ENCODE measurements at places on chromosomes 5 and 9. TPM values are rescaled to one million over a fixed set of nuclear protein-coding genes. Genes with fewer than 3 reads are reported as not detected.
A peak's percentile ranks its signal among the peaks of the same experiment; 100 is the strongest.

DNA sequence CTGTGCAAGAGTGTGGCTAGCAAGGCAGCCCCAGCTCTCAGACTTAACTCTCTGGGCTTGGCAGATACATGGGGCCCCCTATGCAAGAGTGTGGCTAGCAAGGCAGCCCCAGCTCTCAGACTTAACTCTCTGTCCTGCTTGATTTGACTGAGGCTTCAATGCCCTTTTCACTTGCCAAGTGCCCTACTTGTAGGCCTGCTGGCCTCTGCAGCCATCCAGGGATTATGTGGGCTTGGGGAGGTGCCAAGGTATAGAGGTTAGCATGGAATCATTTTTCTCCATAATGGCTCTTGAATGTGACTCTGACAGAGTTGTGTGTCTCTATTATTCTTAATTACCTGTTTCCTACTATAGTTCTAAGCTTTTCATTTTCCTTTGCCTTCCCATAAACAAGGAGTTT is 115.5 kb upstream of the RUSC2 start:
- DNase-seq: no peak

Gene GABRB2
- total RNA-seq: 0.78 TPM

- DNase-seq: no peak
These were observed 111.6 kb downstream of the WNK2 start for GRCh38 chr9:93295456-93296076.

GRCh38 chr5:163409384-163409783 is 28.0 kb upstream of the CCNG1 start:
- DNase-seq: no peak

GRCh38 chr5:172887692-172888091 is 53.6 kb downstream of the ERGIC1 start:
- peak; percentile 68 for DNase-seq

Gene C5orf24
- total RNA-seq: 75.4 TPM

- DNase-seq: no peak
These were observed 156.4 kb downstream of the DAB2IP start for GRCh38 chr9:121807823-121808278.

DNA sequence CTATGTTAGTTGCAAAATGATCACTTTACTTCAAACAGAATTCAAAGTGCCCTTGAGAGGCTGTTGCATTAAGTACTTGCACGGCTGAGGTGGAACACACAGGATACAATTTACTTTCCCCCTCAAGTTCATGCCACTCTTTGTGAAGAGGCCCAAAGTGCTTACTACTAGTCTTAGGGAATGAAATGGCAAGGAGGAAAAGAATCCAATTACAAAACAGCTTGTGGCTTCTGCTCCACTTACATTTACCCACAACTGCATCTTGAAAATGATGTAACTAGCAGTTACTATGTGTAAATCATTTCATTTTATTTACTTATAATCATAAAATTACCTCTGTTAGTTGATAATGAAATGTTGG is 14.6 kb downstream of the FOXD1 start:
- no peak for DNase-seq

DNA sequence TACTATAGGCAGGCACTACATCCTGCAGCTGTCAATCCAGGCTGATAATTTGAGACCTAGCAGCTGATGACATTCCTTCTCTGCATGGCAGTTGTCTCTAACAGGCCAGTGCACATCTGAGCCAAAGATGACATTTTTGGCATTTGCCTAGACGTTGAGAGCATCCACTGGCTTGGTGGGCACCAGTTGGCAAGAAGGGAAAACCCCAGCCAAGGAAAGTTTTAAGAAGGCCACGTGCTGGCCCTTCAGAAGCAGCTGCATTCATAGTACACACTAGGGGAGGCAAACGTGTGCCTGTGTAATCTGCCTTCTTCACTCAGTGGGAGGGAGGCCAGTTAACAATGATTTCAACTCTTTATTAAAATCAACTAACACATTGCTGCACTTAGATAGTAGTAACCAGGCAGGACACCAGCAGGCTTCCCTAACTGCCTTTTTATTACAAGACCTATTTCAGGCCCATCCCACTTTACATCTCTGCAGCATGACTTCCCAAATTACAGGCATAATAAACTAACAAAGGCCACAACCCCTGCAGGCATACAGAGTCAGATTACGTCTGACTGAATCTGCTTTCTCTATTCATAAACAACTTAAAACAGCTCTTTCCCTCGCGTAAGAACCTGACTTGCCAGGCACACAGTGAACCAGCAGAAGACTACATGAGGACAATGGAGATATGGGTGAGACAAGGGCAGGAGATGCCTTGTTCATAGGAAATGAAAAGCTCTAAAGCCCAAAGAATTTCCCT is 576.3 kb downstream of the PDE4D start:
- no peak for DNase-seq

GRCh38 chr5:14226149-14226548 is 83.0 kb downstream of the TRIO start:
- no peak for DNase-seq

DNA sequence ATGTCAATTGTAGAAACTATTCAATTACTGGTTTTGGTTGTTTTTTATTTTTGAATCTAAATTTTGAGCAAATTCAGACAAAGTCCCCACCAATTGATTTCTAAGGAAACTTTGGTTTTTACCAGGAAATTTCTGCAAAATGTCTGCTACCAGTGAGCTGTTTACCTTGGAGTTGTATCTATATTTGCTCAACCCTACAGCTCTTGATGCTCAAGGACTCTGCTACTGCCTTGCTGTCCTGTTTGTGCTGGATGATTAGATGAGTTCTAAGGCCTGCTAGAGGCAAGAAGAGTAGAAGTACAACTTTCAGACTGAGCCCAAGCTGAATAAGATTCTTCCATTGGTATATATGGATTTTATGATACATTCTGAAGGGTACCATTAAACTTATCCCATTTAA is 42.6 kb upstream of the KIF2A start:
- no peak for DNase-seq

- DNase-seq: no peak
These were observed 184.8 kb downstream of the PBX3 start for GRCh38 chr9:125932012-125932411.

Gene LCNL1
- total RNA-seq: 5.5 TPM

GRCh38 chr5:172821340-172821985 is 12.6 kb upstream of the ERGIC1 start:
- no peak for DNase-seq

DNA sequence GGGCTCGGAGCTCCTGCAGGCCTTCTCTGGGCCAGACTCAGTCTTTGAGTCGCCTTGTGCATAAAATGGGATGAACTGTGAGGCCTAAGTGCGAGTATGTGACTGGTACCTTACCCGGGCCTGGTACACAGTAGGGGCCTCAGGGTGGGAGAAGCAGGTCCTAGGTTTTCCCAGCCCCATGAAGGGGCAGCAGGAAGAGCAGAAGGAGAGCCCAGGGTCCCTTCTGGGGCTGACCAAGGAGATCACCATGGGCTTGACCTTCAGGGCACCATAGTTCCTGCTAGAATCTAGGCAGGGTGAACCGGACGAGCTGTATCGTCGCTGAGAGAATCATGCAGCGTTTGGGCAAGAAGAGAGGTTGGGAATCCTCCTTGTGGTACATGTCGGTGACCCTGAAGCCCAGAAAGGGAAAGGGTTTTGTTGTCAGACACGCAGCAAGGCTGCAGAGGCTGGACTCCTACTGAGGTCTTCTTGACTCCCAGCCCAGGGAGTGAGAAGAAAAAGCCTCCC is 373 bp upstream of the PHYKPL start:
- DNase-seq: no peak

Gene TSPAN17
- 51.1 TPM for total RNA-seq

Gene PDCD1LG2
- total RNA-seq: not detected

GRCh38 chr5:159730285-159730684 is 186.0 kb upstream of the ADRA1B start:
- no peak for DNase-seq

- no peak for DNase-seq
These were observed 715.5 kb downstream of the TLR4 start for GRCh38 chr9:118419676-118420075.

DNA sequence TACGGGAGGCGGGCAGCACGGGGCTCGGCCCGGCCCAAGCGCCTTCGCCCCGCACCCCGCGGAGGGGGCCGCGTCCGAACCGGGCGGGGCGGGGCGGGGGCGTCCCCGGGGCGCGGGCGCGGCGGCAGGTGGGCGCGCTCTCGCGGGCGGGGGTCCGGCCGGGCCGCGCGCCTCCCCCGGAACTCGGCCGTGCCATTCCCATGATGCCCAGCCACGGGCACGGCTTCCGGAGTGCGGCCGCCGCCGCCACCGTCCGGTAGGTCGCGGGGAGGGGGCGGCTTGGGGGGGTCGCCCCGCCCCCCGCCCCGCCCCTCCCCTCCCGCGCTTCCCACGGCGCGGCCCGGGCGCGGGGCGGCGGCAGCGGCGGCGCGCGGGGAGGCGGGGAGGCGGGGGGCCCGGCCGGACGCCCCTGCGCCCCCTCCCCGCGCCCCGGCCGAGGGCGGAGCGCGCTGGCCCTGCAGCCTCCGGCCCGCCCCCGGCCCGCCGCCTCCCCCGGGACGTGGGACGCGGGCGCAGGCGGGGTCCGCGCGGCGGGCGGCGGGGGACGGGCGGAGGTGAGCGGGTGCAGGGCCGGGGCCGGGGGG is at the start of gene PPP1R26:
PPP1R26 (plus strand) TSS at position 314 of the 584 bp plus-strand sequence. CDS start 4,729 bp downstream, outside the sequence.
- no peak for DNase-seq

GRCh38 chr5:22780756-22781155 is 72.4 kb downstream of the CDH12 start:
- no peak for DNase-seq

DNA sequence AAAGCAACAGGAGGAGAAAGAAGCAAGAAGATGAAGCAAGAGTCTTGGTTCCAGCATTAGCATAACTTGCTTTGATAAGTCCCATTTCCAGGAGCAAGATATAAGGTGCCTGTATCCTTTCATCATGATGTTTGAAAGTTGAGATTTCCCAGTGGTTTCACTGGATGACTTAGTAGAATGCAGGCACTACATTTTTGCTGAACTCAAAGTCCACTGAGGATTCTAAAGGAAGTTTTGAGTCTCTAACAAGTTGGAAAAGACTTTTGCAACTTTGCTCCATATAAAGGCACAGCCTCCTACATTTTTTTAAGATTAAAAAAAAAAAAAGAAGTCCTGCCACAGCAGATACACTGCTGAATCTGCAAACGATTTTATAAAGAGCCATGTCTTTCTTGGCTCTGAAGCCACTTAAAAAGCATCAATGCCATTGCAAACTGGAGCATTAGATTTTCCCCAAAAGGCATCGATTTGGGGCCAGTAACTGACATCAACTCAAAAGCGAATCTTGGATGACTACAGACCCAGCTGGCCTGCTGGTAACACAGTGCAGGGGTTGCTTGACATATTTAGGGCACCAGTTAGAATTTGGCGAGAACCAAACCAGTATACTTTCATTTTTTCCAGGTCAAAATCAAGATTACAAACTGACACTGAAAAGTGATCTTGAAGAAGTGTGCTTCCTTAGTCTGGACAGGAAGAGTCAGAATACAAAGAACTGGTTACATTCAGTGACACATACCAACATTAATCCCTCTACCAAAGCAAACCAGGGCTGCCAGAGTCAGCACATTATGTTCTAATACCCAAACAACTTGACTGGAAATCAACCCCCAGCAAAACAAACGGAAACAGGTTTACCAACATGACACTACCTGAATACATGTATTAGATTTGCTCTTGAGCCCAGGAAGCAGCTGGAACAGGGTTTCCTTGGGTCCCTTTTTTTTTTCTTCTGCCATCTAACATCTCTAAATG is 39.1 kb upstream of the KCNV2 start:
- no peak for DNase-seq

GRCh38 chr9:2193552-2193951 is 178.4 kb downstream of the SMARCA2 start:
- DNase-seq: no peak

- DNase-seq: no peak
These were observed 160.9 kb downstream of the CEP120 start for GRCh38 chr5:123262216-123262823.

GRCh38 chr5:131258733-131259132 is 5.1 kb upstream of the CDC42SE2 start:
- no peak for DNase-seq

Gene C5orf52
- total RNA-seq: not detected

Gene LRRC26
- total RNA-seq: not detected

GRCh38 chr5:173454736-173455598 is 126.8 kb upstream of the STC2 start:
- DNase-seq: no peak

DNA sequence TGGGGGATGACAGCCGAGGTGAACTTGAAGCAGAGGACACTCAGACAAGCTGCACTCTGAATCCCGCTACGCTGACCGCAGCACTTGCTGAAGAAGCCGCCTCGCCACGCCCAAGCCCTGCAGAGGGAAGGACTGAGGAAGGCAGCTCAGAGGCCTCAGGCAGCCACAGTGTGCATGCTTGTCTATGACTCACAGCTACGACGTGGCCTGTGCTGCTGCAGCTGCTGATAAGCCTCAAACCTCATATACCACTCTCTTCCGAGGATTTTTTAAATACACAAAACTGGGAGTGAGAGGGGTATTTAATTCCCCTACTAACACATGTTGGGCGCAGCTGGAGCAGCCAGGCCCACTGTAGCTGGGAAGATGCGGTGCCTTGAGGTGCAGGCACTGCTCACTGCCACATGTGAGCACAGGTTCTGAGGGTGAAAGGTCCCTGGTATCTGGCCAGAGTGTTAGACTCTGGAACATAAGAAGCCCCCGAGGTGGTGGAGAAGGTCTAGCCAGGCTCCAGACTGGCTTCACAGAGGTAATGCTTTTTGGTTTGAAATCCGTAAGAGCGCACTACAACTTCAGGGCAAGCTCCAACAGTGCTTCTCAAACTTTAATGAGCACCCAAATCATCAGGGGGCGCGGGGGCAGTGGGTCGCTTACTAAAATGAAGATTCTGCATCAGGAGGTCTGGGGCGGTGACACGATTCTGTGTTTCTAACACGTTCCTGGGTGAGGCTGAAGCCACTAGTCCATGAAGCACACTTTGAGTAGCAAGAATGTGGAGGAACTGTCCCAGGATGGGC is 196.8 kb downstream of the AUH start:
- peak; percentile 58 for DNase-seq

GRCh38 chr9:84694248-84694647 is 24.7 kb downstream of the NTRK2 start:
- no peak for DNase-seq

GRCh38 chr5:160315968-160316367 is 3.6 kb upstream of the CCNJL start:
- no peak for DNase-seq

- no peak for DNase-seq
These were observed 108.0 kb downstream of the STARD4 start for GRCh38 chr5:111404270-111404769.
